ENCODE measurements at places on chromosomes 11 and 22.

GRCh38 chr11:71964641-71965040 lies 34.1 kb upstream of the IL18BP start:
- no peak for DNase-seq

- DNase-seq = no peak
These were observed 1.2 kb downstream of the CPT1B start for GRCh38 chr22:50576806-50577696.

GRCh38 chr11:70225681-70226177 lies 22.6 kb downstream of the FADD start:
- DNase-seq = no peak

DNA sequence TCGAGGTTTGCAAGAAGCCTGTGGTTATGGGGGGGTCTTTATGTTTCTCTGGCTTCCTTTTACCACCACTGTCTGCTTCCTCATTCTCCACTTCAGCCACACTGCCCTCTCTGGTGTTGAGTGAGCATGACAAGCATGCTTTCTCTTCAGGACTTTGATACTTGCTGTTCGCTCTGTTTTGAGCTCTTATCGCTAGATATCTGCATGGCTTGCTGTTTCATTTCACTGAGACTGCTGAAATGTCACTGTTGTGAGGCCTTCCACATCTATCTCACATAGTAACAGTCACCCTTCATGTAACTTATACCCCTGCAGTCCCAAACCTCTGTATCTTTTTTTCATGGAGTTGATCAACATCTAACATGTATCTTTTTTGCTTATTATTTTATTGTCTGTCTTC lies 59.8 kb downstream of the TMEM135 start:
- DNase-seq = peak; percentile 0

GRCh38 chr11:88541006-88541405 lies 203.5 kb upstream of the CTSC start:
- no peak for DNase-seq

- no peak for DNase-seq
These were observed 36.8 kb downstream of the TBX1 start for GRCh38 chr22:19797086-19798002.

- peak; percentile 40 for DNase-seq
These were observed 2.9 kb upstream of the SGSM1 start for GRCh38 chr22:24803064-24803542.

DNA sequence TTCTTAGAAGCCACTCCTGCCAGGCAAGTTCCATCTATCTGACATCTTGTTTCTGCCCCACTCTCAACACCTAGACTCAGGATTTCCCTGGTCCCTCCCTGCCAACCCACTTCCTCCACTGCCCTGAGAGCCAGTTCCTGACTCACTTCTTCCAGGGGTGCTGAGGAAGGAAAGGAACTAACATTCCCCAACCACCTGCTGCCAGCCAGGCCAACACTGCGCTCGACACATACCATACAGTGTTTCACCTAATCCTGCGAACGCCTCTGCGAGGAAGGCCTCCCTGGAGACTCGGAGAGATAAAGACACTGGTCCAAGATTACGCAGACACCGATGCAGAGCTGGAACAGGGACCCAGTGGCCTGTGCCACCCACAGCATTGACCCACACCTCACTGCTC lies 40.2 kb downstream of the MICAL3 start:
- DNase-seq = no peak

GRCh38 chr22:17938484-17938924 lies 85.9 kb downstream of the MICAL3 start:
- no peak for DNase-seq

- no peak for DNase-seq
These were observed 8.6 kb upstream of the UPB1 start for GRCh38 chr22:24486501-24486921.

DNA sequence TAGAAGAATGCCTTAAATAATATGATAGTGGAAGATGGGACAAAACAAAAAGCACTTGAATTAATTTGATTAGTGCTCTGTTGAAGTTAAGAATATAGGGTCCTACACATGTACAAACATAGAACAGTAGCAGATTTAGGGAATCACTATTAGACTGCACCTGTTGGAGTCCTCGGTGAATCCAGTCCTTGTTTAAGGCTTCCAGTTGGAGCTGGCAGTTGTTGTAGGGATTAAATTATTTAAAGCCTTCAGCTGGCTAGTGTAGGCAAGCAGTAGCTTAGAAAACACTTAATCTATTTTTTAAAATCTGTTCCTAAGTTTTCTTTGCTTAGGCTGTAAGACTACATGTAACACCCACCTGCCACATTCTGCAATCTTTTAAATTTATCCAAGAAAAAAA lies 24.5 kb upstream of the CSTF3 start:
- DNase-seq = no peak

DNA sequence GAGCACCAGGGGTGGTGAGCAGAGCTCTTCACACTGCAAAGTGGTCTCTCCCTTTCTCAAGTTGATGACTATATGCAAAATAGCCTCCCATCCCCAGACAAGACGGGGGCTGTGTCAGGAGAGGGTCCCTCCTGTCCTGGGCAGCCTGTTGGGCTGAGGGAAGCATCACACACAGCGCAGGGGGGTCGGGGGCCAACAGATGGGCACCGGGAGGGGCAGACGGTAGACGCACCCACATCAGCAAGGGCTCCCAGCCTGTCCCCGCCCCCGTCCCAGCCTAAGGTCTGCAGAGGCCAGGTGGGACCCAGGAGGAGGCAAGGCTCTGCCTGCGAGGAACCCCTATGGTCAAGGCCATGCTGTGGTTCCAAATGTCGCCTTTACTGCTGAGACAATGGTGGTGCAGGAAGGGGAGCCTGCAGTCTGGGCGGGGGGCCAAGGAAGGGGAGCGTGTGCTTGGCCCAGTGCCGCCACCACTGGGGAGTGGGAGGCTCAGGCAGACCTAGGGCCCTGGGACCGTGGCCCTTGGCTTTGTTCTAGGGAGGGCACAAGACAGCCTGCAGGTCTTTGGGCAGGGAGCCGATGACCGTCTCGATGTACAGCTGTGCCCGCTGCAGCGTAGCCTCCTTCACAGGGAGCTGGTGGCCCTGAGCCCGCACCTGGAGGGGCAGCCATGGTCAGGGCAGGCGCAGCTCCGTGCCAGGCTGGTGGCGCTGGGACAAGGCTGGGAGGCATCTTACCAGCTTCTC lies 4.3 kb upstream of the PLXNB2 start:
- DNase-seq = no peak

DNA sequence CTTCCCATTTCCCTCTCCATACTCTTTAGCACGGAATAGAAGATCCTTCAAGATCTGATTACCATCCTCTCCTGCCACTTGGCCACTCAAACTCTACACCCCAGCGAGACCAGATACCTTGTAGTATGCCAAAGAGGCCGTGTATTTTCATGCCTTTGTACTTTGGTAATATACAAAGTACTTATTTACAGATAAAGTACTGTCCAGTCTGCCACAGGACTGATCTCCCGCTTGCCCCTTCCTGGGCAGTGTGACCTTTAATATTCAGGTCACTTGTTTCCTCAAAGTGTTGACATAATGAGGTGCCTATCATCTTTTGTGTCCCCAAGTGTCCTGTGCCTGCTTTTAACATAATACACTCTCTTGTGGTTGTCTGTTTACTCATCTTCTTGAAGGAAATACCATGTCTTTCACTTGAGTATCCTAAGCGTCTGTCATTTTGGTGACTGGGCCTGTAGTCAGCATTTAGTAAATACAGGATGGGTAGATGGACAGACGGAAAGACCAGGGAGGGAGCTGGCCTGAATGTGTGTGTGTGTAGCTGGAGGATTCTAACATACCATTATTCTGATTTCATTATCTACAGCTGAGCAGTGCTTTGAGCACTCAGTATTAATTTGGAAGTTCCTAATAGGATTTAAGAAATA lies 137.4 kb downstream of the NAV2 start:
- DNase-seq = no peak

DNA sequence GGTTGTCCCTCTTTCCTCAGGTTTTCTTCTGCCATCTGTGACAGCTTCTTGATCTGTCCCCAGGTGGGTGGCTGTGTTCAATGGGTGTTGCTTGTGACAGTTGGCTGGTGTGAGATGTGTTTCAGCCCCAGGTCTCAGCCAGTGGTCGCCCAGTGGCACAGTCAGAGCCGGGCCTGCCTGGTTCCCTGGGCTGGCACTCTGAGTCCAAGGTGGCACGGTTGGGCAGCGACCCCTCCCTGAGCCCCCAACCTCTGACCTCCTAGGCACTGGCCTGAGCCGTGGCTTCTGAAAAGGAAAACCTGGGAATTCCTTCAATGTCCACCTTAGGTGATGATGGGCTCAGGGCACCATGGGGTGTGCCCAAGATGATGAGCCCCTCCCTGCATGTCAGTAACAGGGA lies 14.0 kb upstream of the PRODH start:
- no peak for DNase-seq

- peak; percentile 71 for DNase-seq
These were observed 142.9 kb downstream of the CRYBB2 start for GRCh38 chr22:25362215-25362882.

- no peak for DNase-seq
These were observed 13.5 kb downstream of the RHBDD3 start for GRCh38 chr22:29254286-29254660.

GRCh38 chr11:69010964-69011623 lies 2.0 kb downstream of the MRGPRF start:
- peak; percentile 18 for DNase-seq

GRCh38 chr11:27187075-27187847 lies 146.6 kb downstream of the BBOX1 start:
- no peak for DNase-seq

DNA sequence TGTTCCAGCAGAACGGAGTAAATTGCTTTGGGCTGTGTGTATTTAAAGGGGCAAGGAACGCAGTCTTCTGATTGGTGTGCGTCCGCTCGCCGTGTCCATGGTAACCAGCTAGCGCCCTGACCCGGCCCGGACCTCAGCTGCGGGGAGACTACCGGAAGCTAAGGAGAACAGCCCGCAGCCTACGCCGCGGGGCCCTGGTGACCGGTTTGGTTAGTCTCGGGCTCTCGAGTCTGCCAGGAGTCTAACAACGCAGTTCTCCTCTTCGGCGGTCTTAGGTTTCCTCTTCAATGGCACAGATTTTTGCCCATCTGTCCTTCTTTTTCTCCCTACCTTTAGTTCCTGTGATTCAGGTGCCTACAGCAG lies 3.5 kb upstream of the OR56A3 start:
- DNase-seq = no peak

DNA sequence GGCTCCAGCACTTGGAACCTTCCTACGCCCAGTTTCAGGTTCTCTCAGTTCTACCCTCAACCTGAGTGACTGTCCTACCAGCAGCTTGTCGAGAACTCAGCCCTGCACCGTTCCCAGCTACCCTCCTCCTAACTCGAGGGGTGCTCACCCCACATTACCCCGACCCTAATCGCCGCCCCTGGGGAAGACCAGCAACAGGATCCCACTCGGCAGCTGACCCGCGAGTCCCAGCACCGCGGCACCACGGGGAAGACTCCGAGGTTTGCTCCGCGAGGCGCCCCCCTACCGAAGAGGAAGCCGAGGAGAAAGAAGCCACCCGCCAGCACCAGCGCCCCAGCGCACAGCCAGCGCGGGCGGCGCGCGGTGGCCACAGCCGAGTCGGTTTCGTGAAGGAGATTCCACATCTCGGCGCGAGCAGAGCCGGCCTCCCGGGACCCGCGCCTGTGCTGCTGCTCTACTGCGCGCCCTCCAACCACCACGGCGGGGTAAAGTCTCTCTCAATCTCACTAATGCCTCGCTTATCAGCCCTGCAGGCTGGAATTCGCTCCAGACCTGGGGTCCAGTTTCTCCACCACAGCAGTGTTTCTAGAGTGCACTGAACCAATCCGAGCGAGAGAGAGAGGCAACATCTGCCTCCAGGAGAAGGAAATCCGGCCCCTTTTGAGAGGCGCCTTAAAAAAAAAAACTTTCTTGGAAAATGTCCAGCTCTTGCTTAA lies at the start of gene FOLH1:
Gene FOLH1 (minus strand): TSS at position 597 of the 716 bp plus-strand sequence. CDS start 193 bp downstream, at position 404.
- no peak for DNase-seq

- DNase-seq = no peak
These were observed 1268.8 kb upstream of the CNTN5 start for GRCh38 chr11:97751952-97752351.

DNA sequence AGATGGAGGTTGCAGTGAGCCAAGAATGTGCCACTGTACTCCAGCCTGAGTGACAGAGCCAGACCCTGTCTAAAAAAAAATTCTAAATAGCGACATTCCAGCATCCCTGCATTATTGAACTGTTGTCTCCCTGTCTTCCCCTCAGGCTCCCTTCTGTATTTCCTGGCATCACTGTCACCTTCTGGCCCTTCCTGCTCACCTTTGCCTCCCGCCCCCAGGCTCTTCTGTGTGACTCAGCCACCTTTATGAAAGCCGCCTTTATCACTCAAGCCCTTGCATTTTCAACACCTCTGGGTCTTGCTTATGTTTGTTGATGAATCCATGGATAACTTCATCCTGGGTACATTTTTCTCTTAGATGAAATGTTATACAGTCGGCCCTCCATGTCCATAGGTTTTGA lies 21.1 kb downstream of the UBASH3B start:
- DNase-seq = no peak

DNA sequence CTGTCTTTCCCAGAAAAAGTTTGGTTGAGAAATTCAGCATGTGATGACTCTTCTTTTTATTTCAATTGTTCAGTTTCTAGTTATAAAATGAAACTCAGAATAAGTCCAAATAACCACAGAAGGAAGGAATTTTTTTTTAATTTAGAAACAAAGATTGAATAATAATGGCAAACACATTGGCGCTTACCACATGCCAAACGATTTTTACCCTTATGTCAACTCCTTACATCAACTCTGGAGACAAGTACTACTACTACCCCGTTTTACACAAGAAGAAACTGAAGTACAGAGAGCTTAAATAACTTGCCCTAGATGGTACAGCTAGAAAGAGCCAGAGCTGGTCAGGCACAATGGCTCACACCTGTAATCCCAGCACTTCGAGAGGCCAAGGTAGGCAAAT lies 52.4 kb downstream of the AHNAK start:
- no peak for DNase-seq

GRCh38 chr11:62593434-62594044 lies 2.2 kb upstream of the TUT1 start:
- peak; percentile 62 for DNase-seq

DNA sequence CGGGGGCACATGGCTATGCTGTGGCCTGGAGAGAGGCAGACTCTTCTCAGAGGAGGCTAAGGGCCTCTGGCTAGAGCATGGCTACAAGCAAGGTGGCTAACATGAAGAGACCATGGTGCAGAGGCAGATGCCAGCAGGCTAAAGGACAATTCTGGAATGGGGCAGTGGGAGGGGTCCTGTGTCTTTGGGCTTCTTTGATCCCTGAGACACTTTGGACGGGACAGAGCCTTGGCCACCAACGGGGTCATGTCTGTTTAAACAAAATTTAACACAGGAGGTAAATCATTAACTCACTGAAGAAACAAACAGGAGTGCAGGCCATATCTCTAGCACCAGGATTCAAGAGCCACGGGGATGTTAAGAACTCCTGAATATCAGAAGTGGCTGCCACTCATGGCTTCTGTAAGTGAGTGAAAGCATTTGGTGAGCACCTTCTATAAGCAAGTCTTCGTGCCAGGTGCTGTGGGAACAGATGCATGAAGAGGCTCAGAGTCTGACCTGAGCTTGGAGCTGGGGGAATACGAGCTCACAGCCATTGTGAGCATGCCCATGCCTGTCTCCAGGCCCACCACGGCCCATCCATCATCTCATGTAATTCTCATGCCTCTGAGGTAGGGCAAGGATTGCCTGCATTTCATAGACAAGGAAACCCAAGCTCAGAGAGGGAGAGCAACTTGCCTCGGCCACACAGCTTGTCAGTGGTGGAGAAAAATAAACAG lies 18.3 kb upstream of the ZNRF3 start:
- DNase-seq = no peak

Data from activated CD4-positive, alpha-beta T cell treated with anti-CD3 and anti-CD28 coated beads for 24 hours (primary cell).